ENCODE measurements at places on chromosomes 13 and 19. TPM values are rescaled to one million over a fixed set of nuclear protein-coding genes. Genes with fewer than 3 reads are reported as not detected.

TEX26 gene
- total RNA-seq, result not detected

SIGLEC12 gene
- total RNA-seq, result not detected

GRK1 gene
- not detected for total RNA-seq

TMEM91 gene
- 4.5 TPM for total RNA-seq

TNFRSF19 gene
- total RNA-seq, result 0.53 TPM

ZNF99 gene
- not detected for total RNA-seq

MAMSTR gene
- total RNA-seq, result 0.43 TPM

CNFN gene
- not detected for total RNA-seq

ZNF560 gene
- 0.07 TPM for total RNA-seq

RUBCNL gene
- not detected for total RNA-seq

PHLDB3 gene
- 6.4 TPM for total RNA-seq

FLT1 gene
- 268 TPM for total RNA-seq

FREM2 gene
- total RNA-seq, result not detected

LHFPL6 gene
- 20.6 TPM for total RNA-seq

SGCG gene
- total RNA-seq, result not detected

ETV2 gene
- total RNA-seq, result 0.14 TPM

GZMM gene
- not detected for total RNA-seq

HSPBP1 gene
- 31.8 TPM for total RNA-seq

NAPSA gene
- total RNA-seq, result not detected

INAFM1 gene
- total RNA-seq, result 0.53 TPM

ZNF549 gene
- 3.5 TPM for total RNA-seq

GJB2 gene
- total RNA-seq, result not detected

CD209 gene
- not detected for total RNA-seq

UBXN6 gene
- 67.0 TPM for total RNA-seq

ZNF331 gene
- 8.2 TPM for total RNA-seq

CLDND2 gene
- total RNA-seq, result not detected

RGL3 gene
- 2.9 TPM for total RNA-seq

IGSF23 gene
- total RNA-seq, result not detected

C2CD4C gene
- total RNA-seq, result 0.29 TPM

SHISA7 gene
- not detected for total RNA-seq

TBXA2R gene
- total RNA-seq, result 1.3 TPM

FBXL12 gene
- total RNA-seq, result 16.5 TPM

NDUFB7 gene
- 165 TPM for total RNA-seq

EFNB2 gene
- 109 TPM for total RNA-seq

NOVA2 gene
- 16.4 TPM for total RNA-seq

MYH14 gene
- total RNA-seq, result not detected

TMEM86B gene
- 1.7 TPM for total RNA-seq

CCNA1 gene
- total RNA-seq, result 70.5 TPM

SELENOV gene
- total RNA-seq, result not detected

ACER1 gene
- total RNA-seq, result not detected

HSPB6 gene
- total RNA-seq, result 0.65 TPM
